NCI-H1436 (cell line): ENCODE measurements at places on chromosomes 7 and 10.

- DNase-seq, result no peak
Observed at GRCh38 chr7:18756378-18757050, 261.0 kb downstream of the HDAC9 start.

GRCh38 chr7:73769481-73770001 is 529 bp downstream of the CLDN3 start:
- no peak for DNase-seq

DNA sequence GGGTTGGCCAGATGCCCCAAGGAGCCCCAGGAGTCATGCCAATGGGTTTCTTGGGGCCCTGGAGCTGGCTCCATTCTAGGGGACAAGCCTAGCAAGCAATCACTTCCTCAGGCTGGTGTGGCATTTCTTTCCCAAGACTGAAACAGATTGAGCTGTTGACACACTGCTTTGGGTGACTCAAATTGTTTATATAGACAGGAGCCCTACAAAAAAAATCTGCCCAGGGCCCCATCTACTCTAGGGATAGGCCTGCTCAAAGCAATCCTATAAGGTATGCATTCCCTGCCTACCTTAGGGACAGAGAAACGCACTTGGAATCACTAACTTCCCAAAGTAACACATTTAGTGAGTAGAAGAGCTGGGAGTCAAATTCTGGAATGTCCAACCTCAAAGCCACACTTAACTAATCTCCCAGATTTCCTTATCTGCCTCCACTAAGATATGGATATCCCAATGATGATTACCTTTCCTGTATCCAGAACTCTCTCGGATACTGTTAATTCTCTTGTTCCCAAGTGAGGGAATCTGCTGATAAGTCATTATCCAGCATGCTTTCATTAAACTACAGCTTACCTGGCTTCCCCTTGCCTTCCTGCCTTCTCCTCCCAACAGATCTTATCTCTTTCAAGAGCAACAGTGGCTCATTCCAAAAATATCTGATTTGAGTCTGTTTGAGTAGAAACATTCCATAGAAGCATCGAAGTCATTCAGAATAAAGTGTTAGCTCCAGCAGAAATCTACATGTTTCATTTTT is 3.1 kb downstream of the ABLIM1 start:
- DNase-seq, result no peak

GRCh38 chr7:84043661-84044191 is 150.9 kb downstream of the SEMA3A start:
- no peak for DNase-seq

DNA sequence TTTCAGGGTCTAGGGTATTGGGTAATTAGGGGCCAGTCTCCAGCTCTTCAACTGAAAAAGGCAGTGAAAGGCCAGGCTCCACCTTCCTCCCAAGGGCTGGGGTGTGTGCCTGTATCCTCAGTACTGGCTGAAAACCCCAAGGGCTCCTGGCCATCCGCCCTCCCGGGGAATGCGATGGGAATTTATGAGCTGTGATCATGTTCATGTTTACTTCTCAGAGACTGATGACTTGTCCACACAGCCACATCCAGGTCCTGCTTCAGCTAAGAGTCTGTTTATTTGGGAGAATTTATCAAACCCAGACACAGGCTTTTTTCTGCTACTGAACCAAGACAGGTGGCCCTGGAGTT is 91.7 kb downstream of the CCDC3 start:
- DNase-seq, result no peak

DNA sequence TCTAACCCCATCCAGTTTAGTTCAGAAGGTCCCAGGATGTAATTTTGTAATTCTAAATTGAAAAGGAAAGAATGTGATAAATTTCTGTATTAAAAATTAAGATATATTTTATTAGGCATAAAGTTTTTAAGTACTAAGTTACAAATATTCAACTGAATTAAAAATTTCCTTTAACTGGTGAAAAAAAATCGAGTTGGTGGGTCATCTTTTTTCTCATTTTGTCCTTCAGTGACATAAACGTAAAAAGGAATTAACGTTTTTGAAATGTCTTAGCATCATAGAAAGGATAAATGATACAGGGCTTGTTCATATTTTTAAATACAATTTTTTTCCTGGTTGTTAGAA is 88.5 kb downstream of the BTRC start:
- DNase-seq, result no peak

GRCh38 chr10:43225004-43225786 is 41.7 kb downstream of the RASGEF1A start:
- no peak for DNase-seq

DNA sequence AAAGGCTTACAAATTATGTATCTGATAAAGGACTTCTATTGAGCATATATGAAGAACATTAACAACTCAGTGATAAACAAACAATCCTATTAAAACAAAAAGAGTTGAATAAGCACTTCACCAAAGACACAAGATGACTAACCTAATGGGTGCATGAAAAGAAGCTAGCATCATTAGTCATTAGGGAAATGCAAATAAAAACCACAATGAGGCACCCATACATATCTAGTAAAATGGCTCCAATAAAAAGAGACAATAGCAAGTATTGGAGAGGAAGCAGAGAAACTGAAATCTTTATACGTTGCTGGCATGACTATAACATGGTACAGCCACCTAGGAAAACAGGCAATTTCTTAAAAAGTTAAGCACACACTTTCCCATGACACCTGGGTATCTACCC is 77.6 kb upstream of the ZMIZ1 start:
- no peak for DNase-seq

GRCh38 chr10:69537449-69537848 is 35.8 kb downstream of the NEUROG3 start:
- no peak for DNase-seq

- no peak for DNase-seq
Observed at GRCh38 chr10:125549653-125550052, 133.3 kb downstream of the TEX36 start.

- DNase-seq, result no peak
Observed at GRCh38 chr7:139735466-139735865, 42.3 kb downstream of the HIPK2 start.

DNA sequence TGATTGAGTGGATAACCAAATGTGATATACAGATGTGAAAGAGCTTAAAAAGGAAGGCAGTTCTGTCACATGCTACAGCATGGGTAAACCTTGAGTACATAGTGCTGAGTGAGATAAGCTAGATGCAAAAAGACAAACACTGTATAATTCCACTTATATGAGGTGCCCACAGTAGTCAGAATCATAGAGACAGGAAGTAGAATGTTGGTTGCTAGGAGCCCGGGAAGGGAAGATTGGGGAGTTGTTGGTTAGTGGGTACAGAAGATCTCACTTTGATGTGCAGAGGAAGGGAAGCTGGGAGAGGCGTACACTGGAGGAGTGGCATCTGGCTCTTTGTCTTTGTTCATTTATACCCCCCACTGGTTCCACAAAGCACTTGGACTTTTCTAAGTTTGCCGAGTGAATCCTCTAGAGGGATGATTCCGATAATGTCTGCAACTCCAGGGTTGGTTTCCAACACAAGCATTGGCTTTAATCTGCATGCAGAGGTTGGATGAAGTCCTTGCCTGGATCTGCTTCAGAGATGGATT is 39.5 kb downstream of the TSPAN14 start:
- DNase-seq, result no peak

DNA sequence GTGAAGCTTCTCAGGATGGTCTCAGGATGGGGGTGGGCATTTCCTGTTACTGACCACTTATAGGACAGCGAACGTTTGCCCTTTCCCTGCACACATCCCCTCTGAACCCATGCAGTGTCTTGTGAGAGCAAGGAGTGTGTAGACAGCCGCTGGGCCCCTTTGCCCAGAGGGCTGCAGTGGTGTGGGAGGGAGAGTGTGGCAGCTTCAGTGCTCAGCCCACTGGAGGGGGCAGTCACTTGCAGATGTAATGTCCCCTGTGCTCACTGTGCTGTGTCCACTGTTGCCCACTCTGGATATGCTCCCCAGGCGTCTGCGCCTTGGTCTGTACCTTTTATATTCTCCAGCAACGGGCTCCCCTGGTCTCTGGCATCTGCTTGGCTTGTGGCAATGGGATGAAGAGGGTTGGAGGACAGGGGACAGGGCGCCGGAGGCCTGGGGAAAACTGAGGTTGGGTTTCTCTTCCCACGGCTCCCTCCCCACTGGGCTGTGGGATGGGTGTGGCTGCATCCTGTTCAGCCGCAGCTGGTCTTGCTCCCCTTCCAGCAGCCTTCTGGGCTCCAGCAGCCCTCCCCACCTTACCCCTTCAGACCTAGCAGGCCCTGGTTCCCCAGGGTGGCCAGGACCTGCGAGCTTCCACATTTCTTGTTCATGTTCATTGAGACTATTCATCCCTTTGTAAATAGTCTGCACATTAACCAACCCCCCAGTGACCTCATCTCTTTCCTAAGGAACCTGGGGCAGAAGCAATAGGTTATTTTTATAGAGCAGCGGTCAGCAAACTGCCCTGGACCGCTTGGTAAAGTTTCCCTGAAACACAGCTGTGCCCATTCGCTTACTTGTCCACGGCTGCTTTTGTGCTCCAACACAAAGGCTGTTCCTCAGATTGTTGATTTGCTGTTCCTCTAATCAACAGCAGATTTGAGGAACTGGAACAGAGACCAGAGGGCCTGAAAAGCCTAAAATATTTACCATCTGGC is 6.1 kb downstream of the ZNF789 start:
- DNase-seq, result no peak

- DNase-seq, result no peak
Observed at GRCh38 chr10:110273474-110273873, 31.2 kb downstream of the SMNDC1 start.

- DNase-seq, result no peak
Observed at GRCh38 chr10:122301055-122301810, 30.1 kb downstream of the BTBD16 start.

- no peak for DNase-seq
Observed at GRCh38 chr10:32418572-32418971, 27.4 kb upstream of the CCDC7 start.

DNA sequence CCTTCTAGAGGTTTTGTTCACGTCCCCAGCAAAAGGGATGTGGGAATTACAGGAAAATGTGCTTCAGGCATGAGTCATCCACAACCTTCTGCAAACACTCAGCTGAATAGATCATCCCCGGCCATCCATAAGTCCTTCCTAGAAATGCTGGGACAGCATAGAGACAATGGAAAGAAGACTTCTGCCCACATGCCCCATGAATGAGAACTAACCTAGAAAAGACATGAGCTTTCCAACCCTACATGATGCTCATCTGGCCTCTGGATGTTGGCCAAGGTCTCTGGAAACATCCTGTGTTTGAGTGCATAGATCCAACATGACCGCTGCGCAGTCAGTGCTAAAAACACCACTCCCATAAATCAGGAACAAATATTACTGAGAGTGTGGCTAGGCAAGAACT is 277.5 kb downstream of the PLXNA4 start:
- no peak for DNase-seq

DNA sequence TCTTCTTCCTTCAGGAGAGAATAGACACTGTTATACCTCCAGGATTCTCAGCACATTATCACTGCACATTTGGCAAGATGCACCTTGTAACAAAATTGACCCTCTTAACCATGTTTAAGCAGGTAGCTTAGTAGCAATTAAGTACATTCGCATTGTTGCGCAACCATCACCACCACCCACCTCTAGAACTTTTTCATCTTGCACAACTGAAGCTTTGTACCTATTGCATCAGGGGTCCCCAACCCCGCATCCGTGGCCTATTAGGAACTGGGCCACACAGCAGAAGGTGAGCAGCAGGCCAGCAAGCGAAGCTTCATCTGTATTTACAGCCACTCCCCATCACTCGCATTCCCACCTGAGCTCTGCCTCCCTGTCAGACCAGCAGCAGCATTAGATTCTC is 29.9 kb upstream of the SMURF1 start:
- DNase-seq, result no peak

- DNase-seq, result no peak
Observed at GRCh38 chr7:113606325-113606724, 312.5 kb downstream of the PPP1R3A start.

DNA sequence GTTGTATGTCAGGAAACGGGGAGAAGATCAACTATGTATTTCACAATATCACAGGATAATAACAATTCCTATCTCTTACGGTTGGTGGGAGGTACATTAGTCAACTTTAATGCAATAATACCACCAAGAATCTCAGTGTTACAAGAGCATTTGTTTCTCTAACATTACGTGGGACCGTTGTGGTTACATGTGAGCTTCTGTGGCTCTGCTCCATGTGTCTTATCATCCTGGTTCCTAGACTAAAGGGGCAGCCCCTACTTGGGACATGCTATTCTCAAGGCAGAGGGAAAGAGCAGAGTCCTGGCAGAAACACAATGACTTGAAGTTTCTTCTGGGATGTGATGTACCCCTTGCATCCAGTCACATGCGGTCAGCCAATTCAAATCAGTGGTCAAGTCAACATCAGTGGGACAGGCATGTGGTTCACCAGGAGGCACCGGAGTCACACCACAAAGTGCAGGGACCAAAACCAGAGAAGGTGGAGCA is 2.5 kb upstream of the ZNF22 start:
- no peak for DNase-seq

DNA sequence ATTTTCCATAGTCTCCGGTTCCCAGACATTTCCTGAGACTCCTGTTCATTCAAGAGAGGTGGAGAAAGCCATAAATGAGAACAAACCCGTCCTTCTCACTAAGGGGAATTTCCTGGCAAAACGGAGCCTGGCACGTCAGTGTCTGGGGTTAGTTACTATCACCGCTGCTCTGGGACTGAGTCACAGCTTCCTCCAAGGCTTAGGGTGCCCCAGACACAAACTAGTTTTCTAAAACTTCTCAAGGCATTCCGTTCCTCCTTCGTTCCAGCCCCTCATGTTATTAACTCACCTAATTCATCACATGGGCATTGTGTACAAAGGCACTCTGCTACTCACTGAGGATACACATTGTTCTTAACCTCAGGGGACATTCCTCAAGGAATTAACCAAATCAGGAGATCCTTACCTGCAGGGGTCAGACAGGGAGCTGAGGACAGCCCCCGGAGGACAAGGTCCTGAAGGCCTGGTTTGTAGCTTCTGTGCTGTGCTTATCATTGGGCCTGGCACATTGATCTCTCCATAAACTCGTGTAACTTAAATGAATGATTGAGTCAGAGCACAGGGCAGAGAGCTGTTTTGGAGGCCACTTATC is 103.0 kb upstream of the KLF6 start:
- DNase-seq, result no peak

DNA sequence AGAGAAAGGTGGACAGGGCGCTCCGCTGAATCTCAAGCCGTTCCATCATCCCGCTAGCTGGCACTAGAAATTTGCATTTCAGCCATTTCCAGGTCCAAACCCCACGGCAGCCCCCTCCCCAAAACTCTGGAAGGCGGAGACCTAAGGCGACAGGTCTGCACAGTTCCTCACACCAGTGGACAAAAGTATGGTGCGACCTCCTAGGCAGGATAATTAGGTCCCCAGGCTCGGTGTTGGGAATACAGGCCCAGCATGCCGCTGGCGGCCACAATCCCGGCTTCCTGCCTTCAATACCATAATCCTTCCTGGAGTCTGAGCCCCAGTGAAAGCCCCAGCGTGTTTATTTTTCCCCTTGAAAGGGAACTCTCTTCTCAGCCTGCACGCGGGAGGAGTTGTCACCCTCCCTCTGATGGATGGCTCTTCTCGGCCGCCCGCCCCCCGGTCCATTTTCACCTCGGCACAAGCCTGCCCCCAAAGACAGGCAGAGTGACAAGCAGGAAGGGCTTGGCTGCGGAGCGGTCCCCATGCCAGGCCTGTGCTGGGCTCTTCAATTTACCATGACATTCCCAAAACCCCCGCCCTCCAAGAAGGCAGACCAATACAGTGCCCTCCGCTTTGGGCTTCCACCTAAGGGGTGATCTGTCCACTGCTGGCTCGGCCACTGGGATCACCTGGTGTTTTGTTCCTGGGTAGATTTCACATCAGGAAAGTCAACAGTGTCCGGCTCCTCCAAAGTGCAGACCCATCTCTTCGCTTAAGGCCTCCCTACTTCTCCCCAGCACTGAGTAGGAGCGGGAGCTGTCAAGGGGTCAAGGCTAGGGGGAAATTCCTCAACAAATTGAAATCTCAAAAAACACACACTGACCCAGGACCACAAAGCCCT is 2.2 kb downstream of the FGFR2 start:
- DNase-seq, result no peak
